ENCODE measurements at places on chromosomes 1 and 21.

DNA sequence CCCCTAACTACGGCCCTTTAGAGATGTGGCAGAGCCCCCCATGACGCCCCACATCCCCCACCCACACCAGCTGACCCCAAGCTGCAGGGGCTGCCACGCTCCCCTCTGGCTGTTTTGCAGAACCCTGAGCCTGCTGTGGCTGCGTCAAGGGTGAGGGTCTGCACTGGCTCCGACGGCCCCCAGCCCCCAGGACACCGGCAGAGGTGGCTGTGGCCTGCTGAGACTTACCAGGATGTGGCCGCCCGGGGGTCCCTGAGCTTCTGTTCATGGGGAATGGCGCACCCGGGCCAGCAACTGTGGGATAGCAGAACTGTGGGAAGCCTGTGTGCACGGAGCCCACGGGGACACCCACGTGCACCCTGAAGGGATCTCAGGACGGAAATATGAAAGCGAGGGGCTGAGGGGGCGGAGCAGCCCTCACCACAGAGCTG lies 12.8 kb upstream of the RNF223 start:
- no peak for DNase-seq

DNA sequence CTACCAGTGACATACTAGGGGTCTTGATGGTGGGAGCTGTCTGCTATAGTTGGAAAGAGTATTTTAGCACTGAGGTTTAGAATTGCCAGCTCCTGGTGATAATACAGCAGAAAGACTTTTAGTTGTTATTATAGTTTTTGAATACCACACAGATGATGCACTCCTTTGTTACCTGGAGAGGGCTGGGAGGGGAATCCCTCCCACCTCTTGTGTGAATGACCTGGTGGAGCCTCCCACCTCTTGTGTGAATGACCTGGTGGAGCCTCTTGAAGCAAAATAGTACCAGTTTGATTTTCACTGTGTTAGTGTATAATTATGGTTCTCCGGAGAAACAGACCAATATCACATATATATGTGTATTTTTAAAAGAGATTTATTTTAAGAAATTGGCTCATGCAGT lies 3.3 kb downstream of the DISP1 start:
- DNase-seq: no peak

DNA sequence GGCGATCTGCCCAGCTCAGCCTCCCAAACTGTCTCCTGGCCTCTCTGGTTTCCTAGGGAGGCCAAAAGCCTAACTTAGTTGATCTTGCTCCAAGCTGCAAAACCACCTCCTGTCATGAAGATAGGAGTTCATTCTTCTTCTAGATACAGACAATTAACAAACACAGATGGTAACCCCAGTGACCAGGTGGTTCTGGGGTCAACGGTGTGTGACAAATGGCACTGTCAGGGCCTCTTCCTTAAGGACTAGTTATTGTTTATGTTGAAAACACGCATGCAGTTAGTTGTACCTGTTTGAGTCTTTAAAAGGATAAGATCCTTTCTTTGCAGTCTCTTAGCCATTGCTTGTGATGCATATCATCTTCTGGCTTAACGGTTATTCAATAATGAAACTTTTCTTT lies 4.6 kb upstream of the UMODL1 start:
- no peak for DNase-seq

DNA sequence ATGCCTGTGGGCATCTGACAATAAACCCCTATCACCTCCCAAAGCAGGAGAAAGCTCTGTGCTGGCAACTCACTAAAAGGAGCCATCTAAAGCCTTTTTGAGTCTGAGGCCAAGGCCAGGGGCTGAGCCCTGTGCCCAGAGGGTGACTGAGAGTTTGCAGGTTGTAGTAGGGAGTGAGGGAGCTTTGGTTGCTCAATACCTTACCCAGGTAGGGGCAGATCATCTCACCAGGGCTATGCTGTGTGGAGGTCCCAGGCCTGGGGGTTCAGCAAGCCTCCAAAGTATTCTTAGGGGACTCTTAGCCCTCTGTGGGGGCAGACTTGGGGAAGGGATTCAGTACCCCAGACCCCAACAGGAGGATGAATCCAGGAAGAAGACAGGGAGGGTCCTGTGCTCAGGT lies 21.2 kb downstream of the S100A7 start:
- no peak for DNase-seq

GRCh38 chr1:52530563-52531144 lies 22.2 kb downstream of the TUT4 start:
- DNase-seq: no peak

GRCh38 chr1:117631359-117632160 lies 25.7 kb downstream of the TENT5C start:
- no peak for DNase-seq

- DNase-seq: no peak
These were observed 25.1 kb upstream of the RNF186 start for GRCh38 chr1:19840228-19840627.

GRCh38 chr21:17732306-17732705 lies 86.8 kb downstream of the C21orf91 start:
- DNase-seq: peak; percentile 15

GRCh38 chr1:229208481-229208880 lies 62.4 kb upstream of the RAB4A start:
- DNase-seq: no peak

GRCh38 chr1:245715970-245716369 lies 561.2 kb downstream of the KIF26B start:
- no peak for DNase-seq

- DNase-seq: no peak
These were observed 21.7 kb downstream of the BCAR3 start for GRCh38 chr1:93659822-93660503.

DNA sequence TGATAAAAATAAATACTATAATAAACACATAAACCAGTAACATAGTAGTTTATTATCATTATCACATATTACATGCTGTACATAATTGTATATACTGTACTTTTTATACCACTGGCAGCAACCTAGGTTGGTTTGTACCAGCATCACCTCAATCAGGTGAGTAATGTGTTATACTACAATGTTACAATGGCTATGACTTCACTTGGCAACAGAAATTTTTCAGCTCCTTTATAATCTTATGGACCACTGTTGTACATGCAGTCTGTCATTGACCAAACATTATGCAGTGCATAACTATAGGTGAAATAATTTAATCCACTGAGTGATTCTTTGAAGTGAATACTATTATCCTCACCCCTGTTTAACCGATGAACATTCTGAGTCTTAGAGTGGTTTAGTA lies 44.5 kb downstream of the TNFSF4 start:
- no peak for DNase-seq

DNA sequence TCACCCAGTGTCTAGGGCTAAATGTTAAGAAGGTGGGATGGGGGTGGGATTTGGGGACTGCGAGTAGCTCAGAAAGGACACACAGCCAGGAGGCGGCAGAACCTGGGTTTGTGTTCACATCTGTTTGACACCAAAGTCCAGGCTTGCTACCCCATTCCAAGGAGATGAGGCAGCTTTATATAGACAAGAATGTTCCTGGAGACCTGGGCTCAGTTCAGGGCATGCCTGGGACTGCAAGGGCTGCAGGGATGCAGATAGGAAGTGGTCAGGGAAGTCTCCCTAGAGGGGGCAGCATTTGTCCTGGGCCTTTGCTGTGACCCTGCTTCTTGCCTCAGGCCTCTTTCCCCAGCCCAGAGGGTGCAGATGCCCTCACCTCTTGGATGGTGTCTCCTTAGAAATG lies 16.3 kb downstream of the PADI3 start:
- DNase-seq: no peak

DNA sequence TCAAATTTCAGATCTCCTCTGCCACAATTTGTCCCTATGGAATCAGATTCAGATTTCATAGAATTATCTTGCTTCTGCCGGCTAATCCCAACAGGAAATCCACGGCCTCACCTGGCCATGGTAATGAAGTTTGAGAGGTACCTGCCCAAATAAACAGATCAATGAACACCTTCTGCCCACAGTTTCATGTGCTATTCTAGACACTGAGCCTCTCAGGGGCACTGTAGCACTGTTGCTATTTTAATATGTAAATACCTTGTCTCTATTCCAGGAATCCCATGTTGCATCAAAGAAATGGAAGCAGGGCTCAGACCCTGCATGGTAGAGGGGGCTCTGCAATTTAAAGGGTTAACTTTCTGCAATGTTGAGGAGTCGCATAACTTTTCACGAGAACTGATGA lies 593.1 kb downstream of the PTBP2 start:
- DNase-seq: no peak

- peak; percentile 29 for DNase-seq
These were observed 23.4 kb downstream of the SCAF4 start for GRCh38 chr21:31708541-31708940.

GRCh38 chr1:119878171-119878570 lies 18.1 kb downstream of the ADAM30 start:
- peak; percentile 46 for DNase-seq

- DNase-seq: no peak
These were observed 160.2 kb downstream of the TOMM20 start for GRCh38 chr1:234968451-234968850.

DNA sequence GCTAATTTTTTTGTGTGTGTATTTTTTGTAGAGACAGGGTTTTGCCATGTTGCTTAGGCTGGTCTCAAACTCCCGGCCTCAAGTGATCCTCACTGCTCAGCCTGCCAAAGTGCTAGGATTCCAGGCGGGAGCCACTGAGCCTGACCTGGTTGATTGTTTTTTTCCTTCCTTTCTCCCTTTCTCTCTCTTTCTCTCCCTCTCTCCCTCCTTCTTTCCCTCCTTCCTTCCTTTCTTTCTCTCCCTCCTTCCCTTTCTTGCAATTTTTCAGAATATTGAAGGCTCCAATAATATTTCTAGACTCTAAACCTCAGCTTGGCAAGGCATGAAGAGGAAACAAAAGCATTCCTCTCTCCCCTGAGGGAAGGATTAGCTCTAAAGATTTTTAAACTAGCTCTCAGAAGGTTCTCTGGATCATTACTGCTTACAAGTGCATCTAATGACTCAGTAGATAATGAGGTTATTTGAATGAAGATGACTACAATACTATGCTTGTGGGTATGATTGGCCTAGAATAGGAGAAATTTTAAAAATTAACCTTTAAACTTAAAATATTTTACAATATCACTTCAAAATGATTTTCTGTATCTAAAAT lies 68.5 kb upstream of the GADD45A start:
- DNase-seq: no peak

GRCh38 chr1:163395790-163396189 lies 74.0 kb downstream of the NUF2 start:
- no peak for DNase-seq
